Neural crest cell (in vitro differentiated cells): ENCODE measurements at places on chromosomes 11 and 22. TPM values are rescaled to one million over a fixed set of nuclear protein-coding genes. Genes with fewer than 3 reads are reported as not detected.

The ADAMTS15 gene
- 7.5 and 7.7 TPM in 2 replicates for total RNA-seq

DNA sequence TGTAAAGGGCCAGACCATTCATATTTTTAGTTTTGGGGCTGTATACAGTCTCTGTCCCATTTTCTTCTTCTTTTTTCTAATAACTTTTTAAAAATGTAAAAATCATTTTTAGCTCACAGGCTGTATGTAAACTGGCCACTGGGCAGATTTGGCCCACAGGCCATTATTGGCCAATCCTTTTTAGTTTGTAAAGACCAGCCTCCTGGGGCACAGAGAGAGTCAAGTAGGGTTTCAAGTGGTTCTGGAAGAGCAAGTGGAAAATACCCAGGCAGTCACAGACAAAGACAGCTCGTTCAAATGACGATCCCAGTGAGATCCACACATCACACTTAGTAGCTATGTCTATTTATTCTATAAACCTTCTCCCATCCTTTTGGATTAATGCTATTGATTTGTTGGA lies 150.2 kb upstream of the ARHGAP20 start:
- H3K4me3 ChIP-seq, result no peak overlapping the region
- DNase-seq, result no peak

GRCh38 chr22:22520020-22520656 lies at the start of gene ZNF280A:
ZNF280A (minus strand) TSS chr22:22520270; CDS start chr22:22515630, 4,640 bp downstream.
- no peak for DNase-seq
- H3K27ac ChIP-seq, result no peak within 1 kb of the TSS
- no peaks in the 10 kb centered on the region for H3K4me1 ChIP-seq
- H3K4me3 ChIP-seq, result no peak within 1 kb of the TSS
- H3K36me3 ChIP-seq, result no peaks in the 10 kb centered on the region

The PKNOX2 gene
- total RNA-seq, result 21.5 and 23.5 TPM in 2 replicates

The CDC45 gene
- 47.1 and 49.8 TPM in 2 replicates for total RNA-seq

DNA sequence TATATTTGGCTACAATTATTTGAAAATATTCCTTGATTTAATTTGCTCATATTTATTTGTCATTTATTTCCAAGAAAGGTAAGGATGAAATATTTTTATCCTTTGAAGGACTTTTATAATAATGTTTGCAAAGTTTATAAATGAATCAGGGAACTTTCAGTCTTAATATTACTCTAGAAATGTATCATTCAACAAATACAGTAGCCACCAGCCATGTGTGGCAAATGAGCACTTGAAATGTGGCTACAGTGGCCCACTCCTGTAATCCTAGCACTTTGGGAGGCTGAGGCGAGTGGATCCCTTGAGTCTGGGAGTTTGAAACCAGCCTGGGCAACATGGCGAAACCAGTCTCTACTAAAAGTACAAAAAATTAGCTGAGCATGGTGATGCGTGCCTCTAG lies 20.3 kb upstream of the PHF21A start:
- no peak overlapping the region for H3K4me3 ChIP-seq
- DNase-seq, result no peak
- H3K36me3 ChIP-seq, result no peaks in the 10 kb centered on the region

- H3K27ac ChIP-seq, result no peak overlapping the region
- DNase-seq, result no peak
- peaks cover 4% of the 10 kb centered on the region for H3K4me1 ChIP-seq
- no peaks in the 10 kb centered on the region for H3K27me3 ChIP-seq
- H3K4me3 ChIP-seq, result no peak overlapping the region
- no peaks in the 10 kb centered on the region for H3K36me3 ChIP-seq
Observed at GRCh38 chr11:15901790-15902189, 454.6 kb downstream of the SOX6 start.

- H3K4me3 ChIP-seq, result no peak overlapping the region
- H3K27ac ChIP-seq, result no peak overlapping the region
- H3K4me1 ChIP-seq, result peaks cover 5% of the 10 kb centered on the region
- H3K27me3 ChIP-seq, result no peaks in the 10 kb centered on the region
Observed at GRCh38 chr11:32311346-32312065, 123.8 kb downstream of the WT1 start.

The OR52L1 gene
- 0.30 TPM in 1 of 2 replicates, not detected in the other for total RNA-seq

DNA sequence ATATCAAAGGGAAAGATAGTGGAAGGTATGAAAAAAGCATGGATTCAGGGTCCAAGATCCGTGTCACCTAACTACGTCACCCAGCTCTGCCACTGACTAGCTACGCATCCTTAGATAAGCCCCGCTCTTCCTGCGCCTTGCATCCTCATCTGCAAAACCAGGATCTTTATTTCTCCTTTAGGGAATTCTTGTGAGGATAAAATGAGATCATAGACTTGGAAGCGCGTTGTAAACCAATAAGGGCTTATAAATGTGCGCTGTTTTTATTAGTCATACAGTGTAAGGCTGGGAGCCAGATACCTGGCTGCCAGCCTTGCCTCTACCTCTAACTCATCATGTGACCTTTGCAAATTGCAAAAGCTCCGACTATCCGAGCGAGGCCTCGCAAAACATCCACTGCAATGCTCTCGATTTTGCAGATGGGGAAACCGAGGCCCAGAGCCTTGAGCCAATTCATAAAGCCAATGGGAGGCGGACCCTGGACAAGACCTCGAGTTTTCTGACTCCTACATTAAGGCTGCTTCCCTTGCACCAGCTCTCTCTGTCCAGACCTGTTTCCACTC lies 753 bp downstream of the PRPF19 start:
- peaks cover 33% of the 10 kb centered on the region for H3K27me3 ChIP-seq
- DNase-seq, result no peak
- H3K4me3 ChIP-seq, result peak overlapping the region; percentile 94
- peaks cover 28% of the 10 kb centered on the region for H3K4me1 ChIP-seq

- H3K4me1 ChIP-seq, result peaks cover 9% of the 10 kb centered on the region
- DNase-seq, result no peak
- H3K4me3 ChIP-seq, result no peak overlapping the region
- peak overlapping the region; percentile 44 for H3K27ac ChIP-seq
- H3K27me3 ChIP-seq, result no peaks in the 10 kb centered on the region
Observed at GRCh38 chr11:77778549-77778948, 42.0 kb downstream of the RSF1 start.

GRCh38 chr11:75376175-75376574 lies 23.1 kb upstream of the RPS3 start:
- no peaks in the 10 kb centered on the region for H3K27me3 ChIP-seq
- no peaks in the 10 kb centered on the region for H3K4me1 ChIP-seq
- H3K36me3 ChIP-seq, result no peaks in the 10 kb centered on the region
- DNase-seq, result no peak
- H3K27ac ChIP-seq, result no peak overlapping the region
- H3K4me3 ChIP-seq, result no peak overlapping the region

- H3K27me3 ChIP-seq, result peaks cover 33% of the 10 kb centered on the region
- peaks cover 7% of the 10 kb centered on the region for H3K4me1 ChIP-seq
- H3K27ac ChIP-seq, result no peak overlapping the region
- no peak overlapping the region for H3K4me3 ChIP-seq
Observed at GRCh38 chr11:61954106-61954850, 4.1 kb downstream of the BEST1 start.

The NCR3LG1 gene
- 18.8 and 20.9 TPM in 2 replicates for total RNA-seq

DNA sequence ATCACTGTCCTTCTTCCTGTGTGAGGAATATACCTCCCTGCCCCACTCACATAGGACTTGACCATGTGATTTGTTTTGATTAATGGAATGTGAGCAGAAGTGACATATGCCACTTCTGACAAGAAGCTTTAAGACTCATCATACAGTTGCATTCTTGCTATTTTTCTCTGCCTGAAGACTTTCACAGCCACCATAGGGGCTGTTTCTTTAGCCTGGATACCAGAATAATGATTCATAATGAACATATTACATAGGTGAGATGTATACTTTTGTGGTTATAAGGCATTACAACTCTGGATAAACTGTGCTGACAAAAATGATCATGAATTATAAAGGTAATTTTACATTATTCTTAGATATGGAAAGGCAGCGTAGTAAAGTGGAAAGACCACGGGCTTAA lies 798.0 kb downstream of the DLG2 start:
- H3K36me3 ChIP-seq, result no peaks in the 10 kb centered on the region
- H3K27ac ChIP-seq, result no peak overlapping the region
- no peak for DNase-seq
- H3K27me3 ChIP-seq, result no peaks in the 10 kb centered on the region

The OR8J1 gene
- total RNA-seq, result not detected in 2 replicates

- no peaks in the 10 kb centered on the region for H3K4me1 ChIP-seq
- H3K27me3 ChIP-seq, result no peaks in the 10 kb centered on the region
- no peak overlapping the region for H3K4me3 ChIP-seq
- H3K27ac ChIP-seq, result no peak overlapping the region
Observed at GRCh38 chr11:93704237-93704636, 37.1 kb downstream of the TAF1D start.

The P4HA3 gene
- not detected in 2 replicates for total RNA-seq

- DNase-seq, result no peak
- no peaks in the 10 kb centered on the region for H3K36me3 ChIP-seq
- no peak overlapping the region for H3K27ac ChIP-seq
- no peak overlapping the region for H3K4me3 ChIP-seq
- H3K4me1 ChIP-seq, result peaks cover 1% of the 10 kb centered on the region
- peaks cover 26% of the 10 kb centered on the region for H3K27me3 ChIP-seq
Observed at GRCh38 chr11:35531246-35531645, 5.8 kb upstream of the PAMR1 start.

GRCh38 chr22:29816980-29817379 lies 21.1 kb downstream of the ASCC2 start:
- DNase-seq, result no peak
- peaks cover 11% of the 10 kb centered on the region for H3K36me3 ChIP-seq
- H3K4me1 ChIP-seq, result no peaks in the 10 kb centered on the region

GRCh38 chr11:94668212-94668793 lies 99.9 kb upstream of the AMOTL1 start:
- H3K4me3 ChIP-seq, result no peak overlapping the region
- no peaks in the 10 kb centered on the region for H3K27me3 ChIP-seq
- no peaks in the 10 kb centered on the region for H3K36me3 ChIP-seq

GRCh38 chr11:61541598-61541997 lies 33.0 kb downstream of the LRRC10B start:
- no peak for DNase-seq
- peaks cover 14% of the 10 kb centered on the region for H3K27me3 ChIP-seq
- H3K27ac ChIP-seq, result no peak overlapping the region
- H3K4me3 ChIP-seq, result no peak overlapping the region
- H3K4me1 ChIP-seq, result peaks cover 16% of the 10 kb centered on the region

The PRR33 gene
- total RNA-seq, result not detected in 2 replicates
